ENCODE measurements at places on chromosomes 2 and 18. TPM values are rescaled to one million over a fixed set of nuclear protein-coding genes. Genes with fewer than 3 reads are reported as not detected.

The CD207 gene
- total RNA-seq: not detected

The DAPL1 gene
- total RNA-seq: not detected

The PSMA8 gene
- total RNA-seq: not detected

The CERS6 gene
- total RNA-seq: 10.9 TPM

The ZAP70 gene
- total RNA-seq: 2.7 TPM

The KCNE4 gene
- 18.3 TPM for total RNA-seq

The COL4A4 gene
- 20.5 TPM for total RNA-seq

The CABLES1 gene
- 5.4 TPM for total RNA-seq

The CYS1 gene
- total RNA-seq: 13.8 TPM

The TACR1 gene
- 27.5 TPM for total RNA-seq

The RND3 gene
- 10.7 TPM for total RNA-seq

The SULT1C4 gene
- 11.0 TPM for total RNA-seq

The PIEZO2 gene
- total RNA-seq: 3.1 TPM

The CD8B2 gene
- not detected for total RNA-seq

The MOGAT1 gene
- total RNA-seq: not detected

The IL36G gene
- total RNA-seq: not detected

The GKN1 gene
- 1.9 TPM for total RNA-seq

The MAP2 gene
- 57.6 TPM for total RNA-seq
